NCI-H1694 (cell line): ENCODE measurements at places on chromosomes 6 and 20.
A peak's percentile ranks its signal among the peaks of the same experiment; 100 is the strongest.

DNA sequence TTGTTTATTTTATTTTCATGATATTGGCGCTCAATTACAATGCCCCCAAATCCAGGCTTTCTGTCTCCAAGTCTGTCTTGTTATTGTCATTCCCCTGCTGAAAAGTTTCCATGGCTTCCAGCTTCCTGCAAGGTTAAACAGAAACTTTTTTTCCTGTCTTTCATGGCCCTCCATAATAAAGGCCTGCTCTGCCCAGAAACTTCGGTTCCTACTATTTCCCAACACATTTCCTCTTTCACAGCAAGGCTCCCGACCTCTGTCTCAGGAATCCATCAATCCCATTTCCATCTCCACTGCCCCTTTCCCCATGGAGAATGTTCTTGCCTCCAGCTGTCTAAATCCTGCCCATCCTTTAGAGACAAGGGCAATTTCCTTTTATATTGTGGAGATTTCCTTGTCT is 365.2 kb upstream of the JARID2 start:
- DNase-seq: no peak

- DNase-seq: no peak
Observed at GRCh38 chr6:154491567-154492470, 18.7 kb downstream of the CNKSR3 start.

GRCh38 chr6:119891644-119892043 is 542.1 kb upstream of the MAN1A1 start:
- DNase-seq: no peak

GRCh38 chr6:123213921-123214320 is 217.9 kb downstream of the CLVS2 start:
- no peak for DNase-seq

GRCh38 chr6:107215334-107215733 is 100.0 kb upstream of the BEND3 start:
- DNase-seq: no peak

DNA sequence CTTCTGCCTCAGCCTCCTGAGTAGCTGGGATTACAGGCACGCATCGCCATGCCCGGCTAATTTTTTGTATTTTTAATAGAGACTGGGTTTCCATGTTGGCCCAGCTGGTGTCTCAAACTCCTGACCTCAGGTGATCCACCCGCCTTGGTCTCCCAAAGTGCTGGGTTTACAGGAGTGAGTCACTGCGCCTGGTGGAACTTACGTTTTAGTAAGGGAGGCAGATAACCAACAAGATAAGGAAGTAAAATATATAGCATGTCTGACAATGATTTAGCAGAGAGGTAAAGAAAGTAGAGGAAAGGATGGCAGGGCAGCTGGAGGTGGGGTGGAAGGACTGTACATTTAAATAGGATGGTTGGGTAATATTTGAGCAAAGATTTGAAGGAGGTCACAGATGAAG is 12.8 kb upstream of the MYMX start:
- no peak for DNase-seq

DNA sequence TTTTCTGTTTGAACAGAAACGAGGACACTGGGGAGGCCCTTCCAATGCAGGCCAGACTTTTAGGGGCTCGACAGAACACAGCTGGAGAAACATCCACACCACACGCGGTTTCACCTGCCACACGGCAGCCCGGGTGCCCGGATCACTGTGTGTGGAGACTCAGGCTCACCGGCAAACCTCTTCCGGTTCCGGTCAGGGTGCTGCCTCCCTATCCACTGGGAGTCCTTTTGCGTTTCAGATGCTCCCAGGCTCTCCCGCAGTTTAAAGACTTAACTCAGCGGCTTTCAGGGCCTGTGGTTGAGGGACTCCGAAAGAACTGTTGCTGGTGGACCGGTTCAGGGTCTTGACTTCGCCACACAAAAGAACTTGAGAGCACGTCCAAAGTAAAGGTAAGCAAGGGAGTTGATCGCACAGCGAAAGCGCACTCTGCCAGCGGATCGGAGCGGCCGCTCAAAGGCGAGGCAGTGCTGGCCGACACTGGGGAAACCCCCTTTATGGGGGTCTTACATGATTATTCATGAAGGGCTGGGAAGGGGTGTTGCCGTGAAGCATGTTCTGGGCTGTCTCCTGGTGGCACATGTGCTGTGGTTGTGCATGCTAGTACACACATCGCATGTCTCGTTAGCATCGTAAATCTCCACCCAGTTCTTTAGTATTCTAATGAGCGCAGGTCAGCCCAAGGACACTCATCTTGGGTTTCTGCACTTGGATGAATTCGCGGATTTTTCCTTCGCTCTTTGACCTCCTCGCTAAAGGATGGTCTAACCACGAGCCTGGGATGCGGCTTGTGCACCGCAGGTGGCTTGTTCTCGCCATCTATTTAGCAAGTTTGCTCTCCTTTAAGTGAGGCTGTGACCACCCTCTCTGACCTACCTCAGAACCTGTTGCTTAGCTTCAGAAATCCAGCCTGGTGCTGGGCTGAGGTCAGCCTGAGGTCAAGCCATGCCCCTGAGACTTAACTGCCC is 180.3 kb downstream of the CDH26 start:
- DNase-seq: no peak

DNA sequence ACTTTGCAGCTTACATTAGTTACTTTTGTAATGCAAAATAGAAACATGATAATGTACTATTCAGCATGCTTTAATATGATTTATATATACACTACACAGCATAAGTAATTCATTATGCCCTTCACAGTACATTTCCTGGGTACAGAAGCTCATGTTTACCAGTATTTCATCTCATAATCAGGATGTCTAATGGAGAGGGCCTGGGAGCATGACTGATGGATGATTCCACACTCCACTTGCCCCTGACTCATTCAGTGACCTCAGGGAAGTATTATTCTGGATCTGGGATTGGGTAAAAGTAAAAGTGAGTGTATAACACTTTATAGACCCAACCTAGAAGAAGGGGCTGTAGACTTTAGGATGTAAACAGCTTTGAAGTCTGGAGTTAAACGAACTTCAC is 31.4 kb upstream of the BACH2 start:
- DNase-seq: no peak

GRCh38 chr6:114762145-114762544 is 419.3 kb upstream of the HS3ST5 start:
- DNase-seq: no peak

GRCh38 chr6:149961728-149962425 is 1.9 kb upstream of the ULBP1 start:
- DNase-seq: no peak

GRCh38 chr6:7578931-7579330 is 11.1 kb upstream of the SNRNP48 start:
- DNase-seq: no peak

- no peak for DNase-seq
Observed at GRCh38 chr20:53033176-53033575, 61.0 kb downstream of the TSHZ2 start.

DNA sequence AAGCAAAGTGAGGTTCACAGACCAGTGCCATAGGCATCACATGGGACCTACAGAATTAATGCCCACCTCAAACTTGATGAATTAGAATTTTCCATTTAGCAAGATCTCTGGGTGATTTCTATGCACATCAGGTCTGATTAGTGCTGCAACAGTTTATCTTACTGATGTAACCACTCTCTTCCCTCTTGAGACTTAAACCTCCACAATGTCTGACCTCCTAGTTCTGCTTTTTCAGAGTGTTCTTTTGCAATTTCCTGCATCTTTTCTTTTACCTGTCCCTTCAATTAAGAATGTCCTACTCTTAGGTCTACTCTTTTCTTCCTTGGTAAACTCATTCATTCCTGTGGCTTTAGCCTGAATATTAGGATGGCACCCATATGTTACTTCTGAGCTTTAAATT is 615.3 kb downstream of the TFAP2A start:
- DNase-seq: no peak

DNA sequence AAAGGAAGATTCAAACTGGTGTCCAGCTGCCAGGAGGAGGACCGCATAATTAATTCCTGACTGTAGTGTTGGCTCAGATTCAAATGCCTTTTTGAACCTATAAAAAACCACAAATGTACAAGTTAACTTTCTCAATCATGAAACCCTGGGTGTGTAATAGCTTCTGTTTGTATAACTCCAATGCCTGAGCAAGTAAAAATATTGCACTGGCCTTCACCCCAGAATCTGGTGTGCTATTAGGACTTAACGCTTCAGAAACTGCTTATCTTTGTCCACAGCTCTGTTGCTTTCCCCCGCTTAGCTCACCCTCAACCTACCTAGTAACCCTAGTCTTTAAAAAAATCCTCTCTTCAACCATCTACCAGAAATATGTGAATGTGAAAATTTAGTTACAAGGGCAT is 119.1 kb upstream of the MAP7 start:
- no peak for DNase-seq

DNA sequence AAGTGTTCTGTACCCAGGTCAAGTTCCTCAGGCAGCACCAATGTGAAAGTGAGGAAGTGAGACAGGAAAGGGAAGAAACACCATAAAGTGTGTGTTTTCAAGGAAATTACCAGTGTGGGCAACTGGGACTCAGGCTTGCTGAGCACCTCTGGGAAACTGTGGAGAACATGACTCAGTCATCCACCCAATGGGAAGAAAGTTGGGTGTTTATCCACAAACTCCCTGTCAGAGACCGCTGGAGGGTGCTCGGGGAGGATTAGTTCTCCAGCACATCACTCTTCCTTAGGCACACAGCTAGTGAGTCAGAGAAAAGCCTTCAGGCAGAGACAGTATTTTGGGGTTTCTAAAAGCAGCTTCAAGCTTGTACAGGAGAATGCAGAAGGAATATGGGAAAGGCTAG is 93.6 kb downstream of the PCSK2 start:
- no peak for DNase-seq

DNA sequence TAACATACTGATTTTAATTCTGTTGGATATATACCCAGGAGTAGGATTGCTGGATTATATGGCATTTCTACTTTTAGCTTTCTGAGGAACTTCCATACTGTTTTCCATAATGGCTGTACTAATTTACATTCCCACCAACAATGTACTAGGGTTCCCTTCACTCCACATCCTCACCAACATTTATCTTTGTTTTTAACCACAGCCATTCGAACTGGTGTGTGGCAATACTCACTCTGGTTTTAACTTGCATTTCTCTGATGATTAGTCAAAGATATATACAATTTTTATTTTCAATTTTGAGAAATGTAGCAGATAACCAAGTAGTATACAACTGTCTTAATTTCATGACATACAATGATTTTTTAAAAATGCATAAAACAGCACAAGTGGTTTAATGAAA is 30.3 kb upstream of the ADGRG6 start:
- DNase-seq: no peak

DNA sequence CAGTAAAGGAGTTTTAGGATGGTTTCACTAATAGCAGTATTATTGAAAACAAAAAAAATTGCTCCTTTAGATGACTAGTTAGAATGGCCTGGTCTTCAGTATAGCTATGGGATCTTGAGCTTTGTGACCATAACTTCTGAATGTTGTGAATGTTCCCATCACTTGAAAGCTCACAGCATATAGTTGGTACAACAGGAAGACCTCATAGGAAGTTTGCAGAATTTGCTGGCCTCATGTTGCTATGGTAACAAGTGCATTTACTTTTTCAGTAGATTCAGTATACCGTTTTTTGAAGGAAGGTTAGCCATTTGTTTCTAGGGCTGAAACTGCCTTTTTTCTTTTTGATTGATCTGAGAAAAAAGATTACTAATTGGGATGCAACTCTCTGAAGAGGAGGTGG is 8.3 kb downstream of the PHF3 start:
- DNase-seq: no peak

DNA sequence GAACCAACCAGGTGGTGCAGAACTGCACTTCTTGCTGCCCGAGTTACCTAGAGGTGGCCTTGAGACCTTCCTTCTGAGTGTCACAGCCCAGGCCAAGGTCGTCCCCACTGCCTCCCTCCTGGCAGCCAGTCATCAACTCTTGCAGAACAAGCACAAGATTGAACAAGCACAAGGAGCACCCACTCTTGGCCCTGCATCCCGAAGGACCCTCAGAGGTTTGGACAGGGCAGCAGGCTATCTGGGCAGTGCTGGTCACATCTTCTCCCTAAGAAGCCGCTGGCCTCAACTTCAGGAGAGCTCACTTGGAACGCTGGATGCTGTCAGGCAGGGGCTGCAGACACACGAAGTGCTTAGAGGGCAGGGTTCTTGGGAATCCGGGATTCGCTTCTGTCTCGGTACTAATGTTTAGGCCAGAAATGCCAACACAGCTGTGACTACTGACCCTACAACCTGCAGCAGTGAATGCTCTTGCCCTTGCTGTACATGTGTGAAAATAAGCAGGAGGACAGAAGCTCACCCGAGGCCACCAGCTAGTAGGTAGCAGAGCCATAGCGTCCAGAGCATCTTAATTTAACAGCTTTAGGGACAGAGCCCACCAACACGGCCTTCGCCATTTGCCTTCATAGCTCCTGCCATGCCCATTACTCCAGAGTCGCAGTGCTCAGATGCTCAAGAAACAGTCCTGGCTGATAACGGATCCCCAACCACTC is 4.0 kb upstream of the ACSS1 start:
- no peak for DNase-seq

- peak; percentile 14 for DNase-seq
Observed at GRCh38 chr20:137668-138490, 4.5 kb upstream of the DEFB126 start.

GRCh38 chr6:166512567-166512966 is 73.9 kb downstream of the RAMACL start:
- DNase-seq: no peak

DNA sequence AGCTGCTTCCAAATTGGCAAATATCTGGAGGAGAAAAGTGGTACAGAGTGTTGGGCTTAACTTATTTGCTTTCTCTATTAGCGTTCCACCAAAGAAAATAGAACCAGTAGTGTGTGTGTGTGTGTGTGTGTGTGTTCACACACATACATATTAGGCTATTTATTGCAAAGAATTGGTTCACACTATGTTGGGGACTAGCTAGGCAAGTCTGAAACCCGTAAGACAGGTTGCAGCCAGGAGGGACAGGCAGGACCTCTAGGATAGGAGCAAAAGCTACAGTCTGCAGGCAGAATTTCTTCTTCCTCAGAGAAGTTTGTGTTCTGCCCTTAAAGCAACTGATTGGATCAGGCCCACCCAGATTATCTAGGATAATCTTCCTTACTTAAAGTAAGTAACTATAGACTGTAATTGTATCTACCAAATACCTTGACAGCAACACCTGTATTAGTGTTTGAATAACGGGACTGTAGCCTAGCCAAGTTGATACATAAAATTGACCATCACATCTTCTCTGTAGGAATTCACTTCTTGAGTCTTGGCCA is 12.8 kb downstream of the KCTD20 start:
- no peak for DNase-seq

DNA sequence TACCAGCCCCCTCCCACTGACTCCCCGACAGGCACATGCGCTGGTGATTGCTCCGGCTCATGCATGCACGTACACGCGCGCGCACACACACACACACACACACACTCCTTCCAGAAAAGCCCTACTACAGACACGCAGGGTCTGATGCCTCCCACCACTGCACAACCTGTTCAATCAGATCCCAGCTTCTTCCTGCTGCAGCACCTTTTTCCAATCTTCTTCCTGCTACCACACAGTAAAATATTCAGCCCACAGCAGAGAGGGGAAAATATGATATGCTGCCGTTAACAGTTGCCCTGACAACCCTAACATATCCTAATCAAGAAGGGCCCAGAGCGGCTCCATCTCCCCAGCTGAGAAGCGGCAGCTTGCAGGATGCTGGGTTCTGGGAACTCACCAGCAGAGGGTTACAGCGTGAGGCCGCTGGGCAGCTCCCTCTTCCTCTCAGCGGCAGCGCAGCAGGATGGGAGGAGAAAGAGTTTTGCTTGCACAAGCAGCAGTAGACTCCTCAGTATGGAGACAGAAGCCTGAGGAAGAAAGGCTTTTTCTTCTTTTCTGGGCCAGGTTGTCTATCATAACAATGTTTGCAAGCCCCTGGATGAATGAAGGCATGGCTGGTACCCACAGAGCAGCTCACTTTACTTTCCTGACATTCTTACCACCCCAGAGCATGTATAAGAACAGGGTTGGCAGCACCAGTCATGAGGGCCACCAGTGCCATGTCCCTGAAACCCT is 23.9 kb downstream of the MAP7 start:
- DNase-seq: peak; percentile 60
